Adipocyte (in vitro differentiated cells): ENCODE measurements at places on chromosomes 4 and X.
A peak's percentile ranks its signal among the peaks of the same experiment; 100 is the strongest.

- no peak for DNase-seq
These were observed 188.7 kb upstream of the AADAT start for GRCh38 chr4:170278460-170278859.

DNA sequence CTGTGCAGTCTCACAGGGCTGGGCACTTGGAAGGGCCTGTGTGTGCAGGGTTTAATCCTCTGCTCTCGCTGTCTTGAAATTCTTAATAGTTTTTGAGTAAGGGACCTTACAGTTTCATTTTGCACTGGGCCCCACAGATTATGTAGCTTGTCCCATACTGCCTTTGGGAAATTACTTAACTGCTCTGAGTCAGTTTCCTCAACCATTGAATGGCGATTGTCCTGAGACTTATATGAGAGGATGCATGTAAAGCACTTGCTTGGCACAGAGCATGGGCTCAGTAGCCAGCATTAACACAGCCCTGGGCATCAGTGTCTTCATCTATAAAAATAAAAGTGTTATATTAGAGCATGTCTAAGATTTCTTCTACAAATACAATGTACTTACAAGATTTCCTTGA is 55.8 kb downstream of the CLCN5 start:
- DNase-seq, result no peak

GRCh38 chr4:135508006-135508714 is 1306.6 kb upstream of the PABPC4L start:
- DNase-seq, result peak; percentile 28

- no peak for DNase-seq
These were observed 217.6 kb downstream of the AFAP1 start for GRCh38 chr4:7721984-7722551.

DNA sequence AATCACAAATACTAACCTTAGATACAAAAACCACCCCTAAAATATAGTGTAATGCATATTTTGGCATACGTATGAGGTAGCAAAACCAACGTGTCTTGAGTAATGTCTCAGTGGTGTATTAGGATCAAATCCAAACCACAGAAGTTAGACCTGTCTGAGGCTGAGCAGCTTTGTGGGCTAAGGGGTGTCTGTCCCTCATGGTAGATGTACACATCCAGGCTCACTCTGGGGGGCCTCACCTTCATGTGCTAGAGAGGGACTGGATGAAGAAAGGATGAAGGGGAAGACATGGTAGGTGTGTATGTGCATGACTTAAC is 188.0 kb upstream of the TBC1D9 start:
- peak; percentile 61 for DNase-seq

- DNase-seq, result no peak
These were observed 48.0 kb downstream of the ARAP2 start for GRCh38 chr4:36196145-36196913.

- no peak for DNase-seq
These were observed 95.9 kb downstream of the CFAP299 start for GRCh38 chr4:80431203-80431965.

- DNase-seq, result no peak
These were observed 21.9 kb downstream of the AP1AR start for GRCh38 chr4:112253382-112254000.

DNA sequence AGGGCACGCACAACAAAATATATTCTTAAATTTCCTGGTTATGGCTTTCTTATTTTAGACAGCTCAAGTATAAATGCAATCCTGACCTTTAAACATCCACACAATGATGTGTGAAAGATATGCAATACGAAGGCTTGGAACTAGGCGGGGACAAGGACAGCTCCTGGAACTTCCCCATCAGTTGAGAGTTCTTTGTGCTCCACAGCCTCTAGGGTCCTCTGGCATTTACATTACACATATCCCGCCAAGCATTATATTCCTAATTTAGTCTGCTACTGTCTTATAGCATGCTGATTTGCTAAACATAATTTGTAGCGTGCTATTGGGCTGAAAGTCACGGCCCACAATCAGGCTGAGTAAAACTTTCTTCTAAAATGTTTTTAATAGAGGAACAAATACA is 74.4 kb downstream of the FTHL17 start:
- no peak for DNase-seq

DNA sequence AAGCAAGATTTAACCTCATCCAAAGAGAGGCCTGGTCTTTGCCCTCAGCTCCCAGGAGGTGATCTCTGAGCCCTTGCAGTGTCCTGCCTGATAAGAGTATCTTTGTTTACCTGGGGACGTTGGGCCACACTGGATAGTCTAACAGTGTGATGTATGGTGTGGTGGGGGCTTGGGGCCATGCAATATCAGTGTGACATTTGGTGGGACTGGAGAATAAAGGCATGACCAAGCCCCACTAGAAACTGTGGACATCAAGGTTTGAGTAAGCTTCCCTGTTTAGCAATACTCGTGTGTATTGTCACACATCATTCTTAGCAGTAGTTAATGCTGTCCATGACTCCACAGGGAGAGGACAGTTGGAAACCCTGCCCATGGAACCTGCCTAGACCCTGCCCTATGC is 34.4 kb downstream of the BBS12 start:
- no peak for DNase-seq

GRCh38 chr4:112895811-112896608 is 153.4 kb upstream of the ANK2 start:
- DNase-seq, result no peak

- no peak for DNase-seq
These were observed 105.5 kb upstream of the STK26 start for GRCh38 chrX:131917588-131917987.

DNA sequence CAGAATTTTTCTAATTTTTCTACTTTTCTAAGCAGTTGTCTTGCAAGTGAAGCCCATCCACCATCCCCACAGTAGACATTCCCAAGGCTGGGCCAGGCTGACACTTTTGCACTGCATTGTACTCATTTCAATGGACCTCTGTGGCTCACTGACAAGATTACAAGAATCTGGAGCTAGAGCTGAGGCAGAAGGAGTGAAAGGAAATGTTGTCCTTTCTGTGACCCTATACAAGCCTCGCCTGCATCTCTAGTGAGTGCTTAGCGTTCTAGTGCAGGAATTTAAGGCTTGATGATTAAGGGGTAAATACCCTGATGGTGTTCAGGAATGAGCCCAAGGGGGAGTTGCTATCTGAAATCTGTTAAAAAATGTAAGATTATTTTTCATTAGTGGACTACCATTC is 6.3 kb downstream of the MAGED1 start:
- peak; percentile 29 for DNase-seq

- DNase-seq, result no peak
These were observed 51.6 kb downstream of the CLCN4 start for GRCh38 chrX:10208281-10208856.

- peak; percentile 61 for DNase-seq
These were observed 1002.5 kb upstream of the INTU start for GRCh38 chr4:126630230-126630629.

GRCh38 chr4:19746377-19746776 is 505.3 kb upstream of the SLIT2 start:
- no peak for DNase-seq

- DNase-seq, result no peak
These were observed 35.5 kb downstream of the PLAC1 start for GRCh38 chrX:134622813-134623185.

DNA sequence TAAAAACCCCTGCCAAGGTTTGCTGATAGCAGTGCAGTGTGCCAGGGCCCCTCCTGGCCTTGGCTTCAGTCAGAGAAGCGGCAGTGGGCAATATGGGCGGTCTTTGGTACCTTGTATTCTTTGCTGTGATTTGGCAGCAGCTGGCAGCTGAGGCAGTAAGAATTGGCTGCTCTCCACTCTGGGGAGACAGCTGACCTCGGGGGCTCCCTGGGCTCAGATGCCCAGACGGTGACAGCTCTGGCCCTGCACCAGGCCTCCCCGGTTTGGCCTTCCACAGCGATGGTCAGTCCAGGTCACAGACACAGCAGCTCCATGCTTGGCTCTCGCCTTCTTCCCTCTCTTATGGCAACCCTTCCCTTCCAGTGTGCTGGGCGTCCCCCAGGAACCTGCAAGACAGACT is 330.9 kb downstream of the BCOR start:
- DNase-seq, result no peak

GRCh38 chr4:104420766-104421165 is 73.9 kb downstream of the CXXC4 start:
- no peak for DNase-seq

DNA sequence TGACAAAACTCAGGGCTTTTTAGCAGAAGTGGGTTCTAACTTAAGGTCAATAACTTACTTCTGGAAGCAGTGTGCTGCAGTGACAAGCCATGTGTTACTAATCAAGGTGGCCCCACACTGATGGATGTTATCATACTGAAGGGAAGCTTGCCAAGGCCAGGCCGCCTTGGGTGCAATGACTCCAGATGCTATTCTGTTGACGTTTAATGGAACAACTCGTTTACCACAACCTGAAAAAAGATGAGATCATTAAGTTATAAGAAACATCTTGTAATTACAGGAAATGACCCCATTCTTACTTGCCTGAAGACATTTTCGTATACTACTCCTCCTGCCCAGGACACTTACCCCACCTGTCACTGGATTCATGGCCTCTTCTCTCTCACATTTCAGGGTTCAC is 38.9 kb upstream of the TMPRSS11D start:
- DNase-seq, result peak; percentile 55

DNA sequence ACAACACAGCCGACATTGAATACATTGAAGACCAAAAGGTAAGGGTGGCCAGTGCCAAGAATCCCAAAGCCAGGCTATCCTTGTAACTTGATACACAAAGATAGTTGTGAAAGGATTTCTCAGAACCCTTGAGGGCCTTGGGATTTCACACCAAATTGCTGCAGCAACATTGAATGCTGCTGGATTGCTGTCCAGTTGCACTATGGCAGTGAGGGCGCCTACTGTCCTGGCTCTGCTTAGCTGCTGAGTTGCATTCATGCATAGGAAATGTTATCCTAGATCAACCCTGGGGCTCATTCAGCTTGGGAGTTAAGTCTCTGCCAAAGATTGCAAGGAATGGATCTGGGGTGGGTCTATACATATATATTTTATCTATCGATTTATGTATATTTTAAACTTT is 38.7 kb downstream of the LONRF3 start:
- peak; percentile 1 for DNase-seq

GRCh38 chrX:53188763-53189162 is 36.2 kb downstream of the KDM5C start:
- no peak for DNase-seq

GRCh38 chr4:184147858-184148737 is 69.6 kb downstream of the ENPP6 start:
- peak; percentile 7 for DNase-seq

- peak; percentile 76 for DNase-seq
These were observed 12.8 kb upstream of the ELOVL6 start for GRCh38 chr4:110211007-110211769.

GRCh38 chr4:161320377-161320776 is 843.4 kb downstream of the FSTL5 start:
- peak; percentile 6 for DNase-seq

GRCh38 chr4:123709336-123709735 is 312.7 kb downstream of the SPRY1 start:
- no peak for DNase-seq

- no peak for DNase-seq
These were observed 172.7 kb downstream of the MID1 start for GRCh38 chrX:10447564-10448214.

DNA sequence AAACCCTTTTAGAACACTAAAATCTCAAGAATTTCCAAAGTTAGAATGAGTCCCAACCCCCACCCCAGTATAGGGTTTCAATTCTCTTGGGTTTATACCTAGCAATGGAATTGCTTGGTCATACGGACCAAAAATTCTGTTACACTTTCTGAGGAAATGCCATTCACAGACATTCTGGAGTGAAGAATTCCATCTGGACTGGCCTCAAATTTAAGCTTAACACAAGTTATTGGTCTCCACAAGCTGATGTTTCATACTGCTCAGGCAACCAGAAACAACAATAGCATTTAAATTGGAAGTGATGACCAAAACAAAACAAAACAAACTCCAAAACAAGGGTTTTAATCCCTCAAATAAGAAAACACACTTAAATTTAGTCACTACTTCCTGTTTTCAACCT is 51.1 kb downstream of the GPC4 start:
- DNase-seq, result peak; percentile 47

DNA sequence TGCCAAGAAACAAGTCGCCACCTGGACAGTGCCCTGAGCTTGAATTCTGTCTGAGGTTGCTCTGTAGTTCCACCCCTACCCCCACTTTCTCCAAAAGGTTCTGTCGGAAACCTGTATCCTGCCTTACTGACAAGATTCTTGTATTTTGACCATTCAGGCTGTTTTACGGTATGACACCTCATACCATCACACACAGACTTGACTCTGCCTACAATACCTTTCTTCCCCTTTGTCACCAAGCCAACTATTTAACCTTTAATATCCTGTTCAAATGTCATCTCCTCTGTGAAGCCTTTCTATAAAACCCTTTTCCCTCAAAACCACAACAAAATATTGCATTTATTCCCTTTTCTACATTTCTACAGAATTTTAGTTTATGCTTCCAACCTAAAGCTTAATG is 161.9 kb downstream of the VSIG4 start:
- no peak for DNase-seq

GRCh38 chr4:139857021-139857420 is 191.4 kb downstream of the MGST2 start:
- DNase-seq, result no peak

GRCh38 chr4:121140716-121141460 is 23.2 kb downstream of the TNIP3 start:
- peak; percentile 53 for DNase-seq

DNA sequence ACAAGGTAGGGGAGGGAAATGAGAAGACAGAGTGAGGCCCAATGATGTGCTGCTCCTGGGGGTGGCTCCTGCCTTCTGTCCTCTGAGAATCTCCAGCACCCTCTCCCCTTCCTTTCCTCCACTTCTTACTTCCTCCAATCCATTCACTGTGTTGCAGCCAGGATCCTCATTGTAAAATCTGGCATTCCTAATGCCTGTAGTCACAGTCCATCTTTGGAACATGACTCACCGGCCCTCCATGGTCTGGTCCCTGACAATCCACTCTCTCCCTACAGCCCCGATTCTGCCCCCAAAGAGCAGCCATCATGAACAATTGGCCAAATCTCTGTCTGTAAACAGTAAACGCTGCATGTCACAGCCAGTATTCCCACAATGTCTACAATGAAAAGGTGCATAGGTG is 72.9 kb downstream of the CLNK start:
- peak; percentile 84 for DNase-seq

DNA sequence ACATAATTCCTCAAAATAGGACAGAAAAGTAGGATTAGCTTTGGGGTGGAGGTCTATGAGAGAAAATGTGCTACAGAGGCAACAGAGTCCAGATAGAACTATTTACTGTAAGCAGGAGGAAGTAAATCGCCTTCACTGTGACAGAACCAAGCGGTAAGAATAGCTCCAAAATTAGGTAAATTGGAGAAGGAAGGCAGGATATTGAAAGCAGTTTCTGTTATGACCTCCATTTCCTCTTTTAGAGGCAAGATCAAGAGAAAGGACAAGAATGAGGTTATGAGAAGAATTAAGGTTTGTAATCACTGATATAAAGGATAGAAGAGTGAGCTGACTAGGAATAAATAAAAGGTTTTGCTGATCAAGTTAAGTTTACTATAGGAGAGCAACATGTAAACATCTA is 44.1 kb upstream of the NEUROG2 start:
- DNase-seq, result no peak

- no peak for DNase-seq
These were observed 59.0 kb downstream of the AFAP1 start for GRCh38 chr4:7880683-7881082.
